Posterior vena cava (tissue), 2 donors: ENCODE measurements at places on chromosomes 5 and 9. TPM values are rescaled to one million over a fixed set of nuclear protein-coding genes. Genes with fewer than 3 reads are reported as not detected.

GPRIN1 gene
- 1.1 TPM for total RNA-seq

PPP3R2 gene
- total RNA-seq: not detected

CMYA5 gene
- total RNA-seq: 3.5 TPM

SLC6A7 gene
- 0.19 TPM for total RNA-seq

TSLP gene
- 2.2 TPM for total RNA-seq

LRRC19 gene
- not detected for total RNA-seq

DNA sequence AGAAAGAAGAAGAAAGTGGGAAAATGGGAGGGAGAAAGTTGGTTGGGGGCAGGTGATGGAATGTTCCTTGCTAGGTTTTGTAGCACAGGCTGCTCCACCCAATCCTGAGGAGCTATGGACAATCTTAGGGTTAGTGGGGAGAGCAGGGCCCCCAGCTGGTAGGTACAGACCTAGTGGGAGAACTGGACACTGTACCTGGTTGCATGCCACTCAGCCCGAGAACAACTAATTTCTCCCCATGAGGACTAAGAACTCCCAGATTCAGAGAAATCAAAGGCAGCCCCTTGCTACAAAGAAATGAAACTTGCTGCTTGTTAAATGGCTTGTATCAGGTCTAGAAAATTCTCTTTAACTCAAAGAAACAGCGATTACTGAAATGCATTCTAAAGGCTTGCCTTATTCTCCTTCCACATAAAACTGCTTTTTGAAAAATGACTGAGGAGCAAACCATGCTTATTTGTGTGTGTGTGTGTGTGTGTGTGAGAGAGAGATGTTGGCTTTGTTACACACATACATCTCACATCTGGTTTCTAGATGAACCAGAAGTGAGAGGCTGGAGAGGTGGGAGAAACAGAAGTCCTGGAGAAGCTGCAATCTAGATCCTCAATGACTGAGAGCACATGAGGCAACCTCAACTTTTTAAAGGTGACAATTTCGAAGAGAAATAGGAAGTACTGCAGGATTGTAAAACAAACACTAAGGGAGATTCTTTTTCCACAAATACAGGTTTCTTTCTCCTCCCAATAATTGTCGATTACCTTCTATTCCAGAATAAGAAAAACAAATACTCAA is 28.9 kb downstream of the FYB1 start:
- DNase-seq: no peak

GRCh38 chr5:147635882-147636728 is 126.2 kb upstream of the DPYSL3 start:
- no peak for DNase-seq

- DNase-seq: peak; percentile 24
Observed at GRCh38 chr9:36871606-36872005, 162.5 kb downstream of the PAX5 start.

GRCh38 chr5:133773247-133774202 is 161.2 kb upstream of the FSTL4 start:
- no peak for DNase-seq

- DNase-seq: no peak
Observed at GRCh38 chr9:133372144-133372543, 3.7 kb downstream of the SURF4 start.

GRCh38 chr5:119458911-119459632 is 6.8 kb downstream of the HSD17B4 start:
- no peak for DNase-seq

- no peak for DNase-seq
Observed at GRCh38 chr9:37364136-37364535, 58.4 kb upstream of the GRHPR start.

GRCh38 chr9:82021198-82021597 is 32.6 kb downstream of the SPATA31D1 start:
- DNase-seq: no peak

- DNase-seq: no peak
Observed at GRCh38 chr9:69542942-69543704, 129.0 kb downstream of the APBA1 start.

DNA sequence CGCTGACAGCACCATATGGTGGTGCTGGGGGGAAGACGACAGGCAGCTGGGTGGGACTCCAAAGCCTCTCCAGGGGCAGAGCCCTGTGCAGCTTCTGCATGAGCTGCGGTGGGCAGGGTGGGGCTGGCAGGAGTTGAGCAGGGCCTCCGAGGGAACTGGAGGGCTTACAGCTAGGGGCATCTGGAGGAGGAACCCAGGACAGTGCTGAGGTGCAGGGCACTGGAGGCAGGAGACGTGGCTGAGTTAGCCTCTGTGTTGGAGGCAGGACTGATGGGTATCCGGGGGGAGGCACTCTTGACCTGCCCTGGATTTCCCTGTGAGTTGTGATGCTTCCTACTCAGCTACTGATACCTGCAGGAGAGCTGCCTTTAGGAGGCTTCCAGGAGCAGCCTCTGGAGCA is 45.0 kb downstream of the TENT4A start:
- DNase-seq: peak; percentile 56

DNA sequence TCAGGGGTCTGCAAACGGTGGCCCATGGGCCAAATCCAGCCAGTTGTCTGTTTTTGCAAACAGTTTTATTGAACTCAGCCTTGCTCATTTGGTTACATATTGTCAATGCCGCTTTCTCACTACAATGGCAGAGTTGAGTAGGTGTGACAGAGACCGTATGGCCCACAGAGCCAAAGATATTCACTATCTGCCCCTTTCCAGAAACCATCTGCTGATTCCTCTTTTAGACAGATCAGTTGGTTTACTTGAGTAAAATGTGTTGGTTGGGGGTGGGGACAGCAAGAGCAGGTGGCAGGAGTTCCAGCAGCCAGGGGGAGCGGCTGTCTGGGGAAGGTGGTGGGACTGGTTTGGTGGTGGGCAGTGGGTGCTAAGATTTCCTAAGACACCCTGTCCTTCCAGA is 54.8 kb downstream of the COL27A1 start:
- DNase-seq: no peak

GRCh38 chr9:16277471-16277960 is 593.0 kb downstream of the BNC2 start:
- no peak for DNase-seq

- DNase-seq: no peak
Observed at GRCh38 chr9:34959461-34959860, 1.4 kb downstream of the PHF24 start.

- no peak for DNase-seq
Observed at GRCh38 chr9:68500457-68501381, 40.0 kb downstream of the TMEM252 start.

GRCh38 chr9:4114569-4115505 is 185.0 kb downstream of the GLIS3 start:
- no peak for DNase-seq

GRCh38 chr9:27489087-27489876 is 34.8 kb upstream of the IFNK start:
- DNase-seq: no peak

DNA sequence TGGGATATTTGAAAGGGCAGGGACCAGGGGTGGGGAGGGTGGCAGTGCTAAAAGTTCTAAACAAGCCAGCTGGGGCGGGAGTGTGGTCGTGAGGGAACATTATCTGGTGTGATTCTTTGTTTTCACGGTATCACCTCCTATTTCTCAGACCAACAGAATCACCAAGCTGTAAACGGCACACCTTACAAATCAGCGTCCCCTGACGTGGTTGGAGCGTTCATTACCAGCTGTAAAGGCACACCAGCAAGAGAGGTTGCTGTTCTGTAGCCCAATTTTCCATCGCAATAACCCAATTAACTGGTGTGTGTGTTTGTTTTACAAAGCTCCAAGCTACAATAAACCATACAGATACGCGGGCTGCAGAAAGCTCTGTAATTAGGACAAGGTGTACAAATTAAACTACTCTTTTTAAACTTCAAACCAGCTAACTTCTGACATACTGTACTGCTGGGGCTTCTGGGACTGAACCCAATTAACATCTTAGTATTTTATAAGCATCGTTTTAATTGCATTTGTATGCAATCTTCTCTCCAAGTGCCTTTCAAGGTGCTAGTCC is 303.6 kb upstream of the CLINT1 start:
- DNase-seq: no peak

GRCh38 chr5:141349917-141350619 is at the start of gene PCDHGB1:
Gene PCDHGB1, plus strand, starts transcription at chr5:141350099. Its CDS starts 162 bp downstream, at chr5:141350261.
- DNase-seq: no peak
